ENCODE measurements at places on chromosomes 16 and 17.

- no peak for DNase-seq
These were observed 1.3 kb downstream of the ARRB2 start for GRCh38 chr17:4711661-4712181.

DNA sequence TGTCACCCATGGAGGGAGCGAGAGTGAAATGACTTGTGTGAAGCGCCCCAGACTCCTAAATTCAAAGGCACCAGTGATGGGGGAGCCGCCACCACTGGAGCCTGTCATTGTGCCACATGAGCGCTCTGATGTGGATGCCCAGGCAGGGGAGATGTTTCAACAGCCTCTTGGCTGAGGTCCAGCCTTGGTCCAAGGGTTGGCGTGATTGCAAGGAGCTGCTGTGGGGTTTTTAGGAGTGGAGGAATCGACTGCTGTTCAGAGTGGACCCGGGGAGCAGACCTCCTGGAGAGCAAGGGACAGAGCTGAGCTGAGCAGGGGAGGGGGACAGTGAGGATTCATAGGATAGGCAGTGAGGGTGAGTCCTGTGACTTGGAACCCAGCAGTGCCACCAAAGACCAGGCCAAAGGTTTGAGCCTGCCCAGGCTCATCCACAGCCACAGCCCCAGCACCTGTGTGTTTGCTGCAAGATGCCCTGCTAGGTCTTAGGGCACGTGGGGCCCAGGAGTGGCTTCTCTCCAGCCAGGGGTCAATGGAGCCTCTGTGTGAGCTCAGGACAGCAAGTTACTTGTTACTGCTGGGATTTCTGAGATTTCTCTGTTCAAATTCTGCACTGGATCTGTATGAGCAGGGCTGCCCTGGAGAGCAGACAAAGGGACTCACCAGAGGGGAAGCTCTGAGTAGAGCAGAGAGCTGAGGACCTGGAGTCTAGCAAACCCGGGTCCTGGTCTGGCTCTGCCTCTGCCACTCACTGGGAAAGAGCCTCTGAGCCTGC is 20.3 kb downstream of the RHBDL3 start:
- DNase-seq: no peak

DNA sequence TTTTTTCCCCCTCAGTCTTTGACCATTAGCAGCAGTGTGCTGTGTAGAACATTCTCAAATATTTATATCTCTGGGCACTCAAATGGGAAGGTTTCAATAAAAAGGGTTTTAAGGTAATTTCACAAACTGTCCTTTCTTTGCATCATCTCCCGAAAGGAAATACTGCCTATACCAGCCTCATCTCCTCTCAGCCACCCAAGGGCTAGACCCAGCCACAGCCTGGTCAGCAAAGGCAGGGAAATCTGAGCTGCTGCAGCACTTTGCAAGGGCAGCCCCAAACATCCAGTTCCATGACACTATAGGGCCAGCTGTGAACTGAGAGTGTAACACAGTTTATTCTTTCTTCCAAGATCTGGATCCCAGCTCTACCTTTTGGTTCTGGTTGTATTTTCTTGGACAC is 28.9 kb downstream of the TMEM11 start:
- no peak for DNase-seq

DNA sequence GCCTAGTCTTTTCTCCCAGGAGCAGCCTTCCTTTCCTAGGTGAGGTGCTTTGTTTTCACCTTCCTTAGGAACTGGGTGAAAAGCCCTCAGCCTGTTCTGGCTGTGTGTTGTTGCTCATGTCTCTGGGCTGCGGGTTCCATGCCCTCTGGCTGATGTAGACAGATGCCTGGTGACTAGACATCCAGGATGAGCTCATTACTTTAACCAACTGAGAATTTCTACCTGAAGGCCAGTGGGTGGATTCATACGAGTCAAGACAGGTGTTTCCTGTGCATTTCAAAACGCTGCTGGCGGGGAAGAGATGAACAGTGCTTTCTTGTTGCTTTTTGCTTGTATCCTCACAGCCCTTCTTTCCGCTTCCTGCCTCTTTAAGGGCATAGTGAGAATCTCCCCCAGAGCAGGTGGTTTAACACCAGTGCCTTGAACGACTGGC is 22.3 kb downstream of the SAP30BP start:
- DNase-seq: peak; percentile 35

Measured in DMS79 (cell line).